CD4-positive, alpha-beta T cell treated with Interleukin-21 for 1 hour (primary cell): ENCODE measurements at places on chromosomes 3 and 15.

DNA sequence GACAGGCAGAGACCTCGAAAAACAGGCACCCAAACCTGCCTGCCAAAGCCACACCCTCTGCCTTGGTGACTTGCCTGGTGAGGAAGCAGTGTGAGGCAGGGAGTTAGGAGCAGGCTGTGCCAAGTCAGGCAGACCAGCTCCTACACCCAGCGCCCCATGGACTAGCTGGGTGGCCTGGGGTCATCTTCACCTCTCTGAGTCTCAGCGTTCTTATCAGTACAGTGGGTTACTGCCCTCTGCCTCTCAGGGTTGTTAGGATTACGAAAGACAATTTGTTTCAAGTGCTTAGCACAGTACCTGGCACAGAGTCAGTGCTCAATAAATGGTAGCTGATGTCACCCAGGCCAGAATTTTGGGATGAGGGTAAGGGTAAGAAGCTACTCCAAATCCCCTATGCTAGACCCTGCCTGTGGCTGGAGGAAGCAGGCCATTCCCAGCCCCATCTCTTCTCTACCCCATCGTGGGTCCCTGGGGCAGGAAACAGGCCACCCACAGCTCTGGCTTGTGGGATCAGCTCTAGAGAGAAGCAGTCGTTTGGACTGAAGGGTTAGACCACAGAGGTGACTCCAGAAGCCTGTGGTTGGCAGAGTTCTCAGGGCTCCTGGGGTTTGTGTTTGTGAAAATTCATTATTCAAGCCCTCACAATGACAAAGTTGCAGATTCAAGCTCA, 10.1 kb downstream of the SLC51B start:
- no peak for DNase-seq

GRCh38 chr15:30929982-30930381, 26.3 kb downstream of the FAN1 start:
- no peak for DNase-seq

GRCh38 chr3:177787279-177788041, 590.2 kb upstream of the TBL1XR1 start:
- DNase-seq, result peak; percentile 23

DNA sequence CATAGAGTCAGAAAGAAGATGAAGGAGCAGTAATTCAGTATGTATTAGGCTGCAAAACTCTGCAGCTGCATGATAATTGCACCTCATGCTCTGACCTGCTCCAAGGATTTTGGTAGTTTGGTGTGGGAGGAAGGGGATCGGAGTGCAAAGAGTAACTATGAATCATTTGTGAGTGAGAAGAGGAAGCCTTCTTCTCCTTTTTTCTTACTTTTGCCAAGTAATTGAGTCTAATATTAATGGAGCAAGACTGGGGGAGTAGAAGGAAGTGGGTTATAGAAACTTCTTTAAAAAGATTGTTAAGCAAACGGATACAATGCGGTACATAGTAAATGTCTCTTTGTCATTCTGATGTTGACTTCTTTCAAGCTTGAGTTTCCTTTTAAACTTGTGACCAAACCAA, 276.5 kb downstream of the EDEM1 start:
- no peak for DNase-seq

DNA sequence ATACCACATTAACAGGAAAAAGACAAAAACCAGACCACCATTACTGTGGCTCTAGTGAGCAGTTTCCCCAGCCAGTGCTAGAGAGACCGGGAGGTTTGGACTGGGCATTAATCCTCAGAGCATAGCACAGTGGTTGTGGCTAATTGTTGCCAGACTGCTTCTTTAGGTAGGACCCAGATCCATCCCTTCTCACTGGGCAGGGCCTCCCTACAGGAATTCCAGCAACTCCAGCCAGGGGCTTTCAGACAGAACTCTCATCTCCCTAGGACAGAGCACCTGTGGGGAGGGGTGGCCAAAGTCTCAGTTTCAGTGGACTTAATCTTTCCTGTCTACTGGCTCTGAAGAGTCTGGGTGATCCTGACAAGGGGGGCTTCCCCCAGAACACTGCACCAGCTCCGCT, 759.6 kb downstream of the SQOR start:
- no peak for DNase-seq

GRCh38 chr15:76172782-76173181, 113.0 kb downstream of the TMEM266 start:
- no peak for DNase-seq

DNA sequence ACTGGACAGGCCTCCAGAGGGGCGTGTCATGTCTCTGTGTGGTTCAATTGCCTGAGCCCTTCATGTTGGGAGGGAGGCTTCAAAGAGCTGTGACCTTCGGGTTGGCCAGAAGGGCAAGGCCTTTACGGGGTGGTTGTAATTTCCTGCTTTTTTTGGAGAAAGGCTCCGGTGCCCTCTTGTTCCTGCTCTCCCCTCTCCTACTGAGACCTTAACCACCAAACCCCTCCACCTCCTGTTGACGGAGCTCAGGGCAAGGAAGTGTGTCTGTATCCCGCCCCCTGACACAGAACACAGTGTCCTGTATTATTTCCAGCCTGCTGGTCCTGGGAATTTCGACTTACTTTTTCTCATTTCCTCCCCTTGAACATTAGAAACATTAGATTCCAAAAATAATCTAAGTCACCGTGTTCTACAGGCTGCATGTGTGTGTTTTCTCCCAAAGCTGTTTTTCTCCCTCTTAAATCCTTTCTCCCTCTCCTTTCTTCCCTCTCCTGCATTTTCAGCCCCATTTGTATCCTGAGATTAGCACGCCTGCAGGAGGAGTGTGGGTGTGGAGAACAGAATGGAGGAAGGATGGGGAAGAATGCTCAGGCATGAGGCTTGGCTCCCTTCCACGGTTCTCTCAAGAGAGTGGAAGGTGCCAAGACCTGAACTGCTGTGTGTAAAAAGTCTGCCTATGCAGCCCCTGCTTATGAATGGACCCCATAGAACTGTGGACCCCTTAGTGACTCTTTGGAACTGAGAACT, 285.4 kb upstream of the ROPN1 start:
- DNase-seq, result no peak

DNA sequence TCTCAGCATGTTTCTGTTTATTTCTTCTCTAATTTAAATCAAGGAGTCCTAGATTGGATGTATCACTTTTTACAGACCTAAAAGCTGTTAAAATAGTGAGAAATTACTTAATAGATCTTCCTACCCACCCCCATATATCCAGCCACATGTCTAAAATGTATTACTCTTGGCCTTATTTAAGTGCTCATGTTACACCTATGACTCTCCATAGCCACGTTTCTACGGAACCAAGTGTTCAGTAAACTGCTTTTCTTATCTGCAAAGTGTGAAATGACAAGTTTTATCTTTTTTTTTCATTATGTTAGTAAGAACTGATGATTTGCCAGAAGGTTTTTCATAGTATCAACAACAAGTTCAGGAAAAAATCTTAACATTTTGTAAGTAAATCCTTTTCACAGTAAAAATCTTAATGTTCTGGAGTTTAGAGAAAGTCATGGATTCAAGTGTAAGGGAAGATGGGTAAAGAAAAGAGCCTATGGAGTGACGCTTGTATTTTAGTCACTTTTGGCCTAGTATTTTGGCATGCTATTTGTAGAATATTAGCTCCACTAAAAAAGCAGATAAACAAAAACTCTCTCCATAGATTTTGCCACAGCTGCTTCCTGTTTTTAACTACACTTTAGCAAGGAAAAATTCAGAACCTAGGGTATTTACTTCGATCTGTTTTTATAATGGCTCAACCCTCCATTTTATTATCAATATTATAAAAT, 41.2 kb upstream of the IGSF10 start:
- no peak for DNase-seq

GRCh38 chr3:23776352-23776891, 29.3 kb upstream of the UBE2E1 start:
- DNase-seq, result no peak

DNA sequence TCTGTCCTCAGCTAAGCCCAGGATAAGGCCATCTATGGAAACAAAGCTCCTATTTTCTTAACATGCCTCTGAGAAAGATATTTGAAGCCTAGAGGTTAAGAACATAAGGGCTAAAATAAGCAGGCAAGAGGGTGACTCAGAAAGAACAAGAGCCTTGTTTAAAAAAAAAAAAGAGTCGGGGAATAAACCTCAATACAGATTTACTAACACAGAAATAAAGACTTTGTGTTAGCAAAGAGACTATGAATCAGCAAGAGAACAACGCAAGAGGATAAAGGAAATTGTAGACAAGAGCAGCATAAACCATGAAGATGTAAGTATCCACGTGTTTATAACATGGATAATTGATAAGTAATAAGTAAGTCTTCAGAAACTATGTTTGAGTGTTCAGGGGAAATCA, 36.0 kb downstream of the RAB27A start:
- DNase-seq, result no peak

DNA sequence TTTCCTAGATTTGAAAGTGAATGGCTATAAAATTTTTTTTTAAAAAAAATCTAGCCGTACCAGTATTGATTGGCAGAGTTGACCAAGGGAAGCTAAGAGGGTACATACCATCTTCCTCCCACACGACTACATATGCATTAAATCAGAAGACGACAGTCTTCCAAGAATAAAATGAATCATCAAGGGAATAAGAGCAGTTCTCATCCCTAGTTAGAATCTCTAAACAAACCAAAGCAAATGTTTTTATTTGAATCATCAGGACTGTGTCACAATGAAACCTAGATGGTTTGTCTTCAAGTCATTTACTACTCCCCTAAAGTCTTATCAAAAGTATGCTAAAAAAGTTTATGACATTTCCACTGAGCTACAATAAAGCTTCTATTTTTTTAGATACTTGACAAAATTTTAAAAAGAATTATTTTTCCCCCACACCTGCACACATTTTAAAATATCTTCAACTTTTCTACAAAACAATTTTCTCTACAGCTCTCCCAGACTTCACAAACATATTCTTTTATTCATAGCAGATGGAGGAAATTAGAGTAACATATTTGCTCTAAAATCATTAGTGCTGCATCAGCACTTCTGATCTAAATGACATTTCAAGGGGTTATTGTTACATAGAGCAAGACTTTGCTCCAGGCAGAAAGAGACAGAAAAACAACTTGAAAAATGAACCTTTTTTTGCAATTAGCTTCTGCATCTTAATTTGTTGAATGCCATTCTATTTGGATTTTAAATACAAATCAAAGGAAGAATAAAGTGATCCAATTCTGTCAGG, 547.1 kb downstream of the FHIT start:
- no peak for DNase-seq

DNA sequence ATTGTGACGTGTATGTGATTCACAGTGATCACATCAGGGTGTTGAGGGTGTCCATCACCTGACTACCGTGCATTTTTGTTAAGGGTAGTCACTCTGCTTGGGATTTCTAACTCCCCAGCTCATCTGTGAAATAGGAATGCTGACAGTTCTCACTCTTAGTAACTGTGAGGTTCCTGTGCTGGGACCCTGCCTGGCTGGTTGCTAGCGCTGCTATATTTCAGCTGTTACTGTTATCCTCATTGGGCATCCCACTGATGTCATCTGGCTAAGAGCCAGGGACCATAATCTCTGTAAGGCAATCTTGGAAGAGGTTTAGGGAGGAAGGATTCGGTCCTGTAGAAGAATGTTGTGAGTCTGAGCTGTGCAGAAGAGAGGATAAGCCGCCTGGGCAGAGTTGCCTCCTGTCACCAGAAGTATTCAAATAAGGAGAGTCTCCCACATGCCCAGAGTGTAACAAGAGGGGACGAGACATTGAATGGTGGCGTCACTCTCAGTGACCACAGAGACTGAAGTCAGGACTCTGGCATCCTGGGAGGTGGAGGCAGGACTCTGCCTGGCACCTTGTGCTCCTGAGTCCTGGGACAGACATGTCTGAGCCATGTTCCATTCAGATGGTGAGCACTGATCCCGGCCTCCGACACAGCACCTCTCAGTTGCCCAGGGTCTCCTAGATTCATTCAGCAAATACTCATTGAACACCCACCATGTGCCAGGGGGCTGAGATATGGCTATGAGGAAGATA, 52.2 kb downstream of the FBLN2 start:
- DNase-seq, result no peak

DNA sequence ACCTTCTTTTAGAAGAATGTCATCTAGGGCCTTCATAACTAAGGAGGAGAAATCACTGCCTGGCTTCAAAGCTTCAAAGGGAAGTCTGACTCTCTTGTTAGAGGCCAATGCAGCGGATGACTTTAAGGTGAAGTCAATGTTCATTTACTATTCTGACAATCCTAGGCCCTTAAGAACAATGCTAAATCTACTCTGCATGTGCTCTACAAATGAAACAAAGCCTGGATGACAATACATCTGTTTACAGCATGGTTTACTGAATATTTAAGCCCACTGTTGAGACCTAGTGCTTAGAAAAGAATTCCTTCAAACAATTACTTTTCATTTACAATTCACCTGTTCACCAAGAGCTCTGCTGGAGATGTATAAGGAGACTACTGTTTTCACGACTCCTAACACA, 160.4 kb upstream of the EPHA3 start:
- DNase-seq, result no peak

GRCh38 chr3:164387236-164387635, 691.1 kb downstream of the SI start:
- no peak for DNase-seq

- peak; percentile 26 for DNase-seq
These were observed 218.1 kb upstream of the SATB1 start for GRCh38 chr3:18643281-18643680.

GRCh38 chr3:160755776-160756304, at the start of gene PPM1L:
Gene PPM1L (plus strand): TSS chr3:160756231.
- peak; percentile 63 for DNase-seq

GRCh38 chr3:122247825-122248185, 64.3 kb downstream of the CASR start:
- no peak for DNase-seq

DNA sequence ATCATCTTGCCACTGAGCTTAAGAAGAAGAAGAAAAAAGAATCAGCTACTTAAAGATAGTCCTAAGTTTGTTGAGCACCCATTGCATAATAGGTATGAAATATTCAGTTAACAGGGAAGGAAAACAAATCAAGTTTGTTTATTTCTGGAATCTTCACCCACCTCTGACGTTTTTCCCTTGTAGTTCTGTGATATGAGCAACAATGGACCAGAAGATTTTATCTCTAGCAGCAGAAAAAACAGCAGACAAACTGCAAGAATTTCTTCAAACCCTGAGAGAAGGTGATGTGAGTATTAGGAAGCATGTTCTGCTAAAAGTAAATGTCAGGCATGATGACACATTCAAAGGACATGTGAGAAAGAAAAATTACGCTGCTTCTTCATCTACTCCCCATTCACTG, 3.7 kb downstream of the FANCI start:
- DNase-seq, result no peak
